ENCODE measurements at places on chromosomes 1 and 21.

DNA sequence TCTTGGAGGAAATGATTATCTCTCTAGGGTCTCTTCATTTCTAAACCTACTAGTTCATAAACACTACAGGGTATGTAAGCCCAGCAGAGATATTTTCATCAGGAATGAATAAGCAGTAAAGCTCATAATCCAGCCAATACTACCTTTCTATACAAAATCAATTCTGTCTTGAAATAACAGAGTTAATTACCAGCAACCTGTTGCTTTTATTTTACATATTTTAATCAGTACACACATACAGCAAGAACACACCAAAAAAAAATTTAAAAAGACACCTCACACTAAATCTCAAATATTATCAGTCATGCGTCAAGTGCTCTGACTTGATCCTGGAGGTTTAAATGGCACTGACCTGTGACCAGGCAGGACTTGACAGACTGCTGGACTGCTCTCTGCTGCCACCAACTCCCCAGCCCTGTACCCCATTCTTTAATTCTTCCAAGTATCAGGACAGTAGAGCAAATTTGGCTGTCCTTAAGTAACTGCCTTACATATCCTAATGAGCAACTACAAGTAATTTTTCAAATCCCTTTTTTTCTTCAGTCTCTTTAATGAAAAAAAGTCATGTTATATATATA, 98.5 kb downstream of the CDC42BPA start:
- DNase-seq, result no peak

GRCh38 chr1:42928859-42929258, 29.8 kb downstream of the SLC2A1 start:
- no peak for DNase-seq

DNA sequence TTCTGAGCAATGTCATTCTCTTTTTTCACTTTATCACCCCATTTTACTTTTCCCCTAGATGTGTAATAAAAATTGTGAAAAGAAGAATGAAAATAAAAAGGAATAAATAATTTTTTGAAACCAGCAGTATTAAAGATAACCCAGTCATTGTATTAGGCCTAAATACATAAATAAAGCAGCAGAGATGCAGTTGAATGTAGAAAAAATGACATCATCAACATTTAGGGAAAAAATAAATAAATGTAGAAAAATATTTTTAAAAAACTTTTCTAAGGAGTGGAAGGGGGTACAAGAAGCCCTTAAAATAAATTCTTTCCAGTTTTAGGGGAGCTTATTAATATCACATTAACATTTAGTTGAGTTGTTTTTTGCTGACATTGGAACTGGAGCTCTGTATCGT, 15.3 kb upstream of the ENAH start:
- DNase-seq, result no peak

DNA sequence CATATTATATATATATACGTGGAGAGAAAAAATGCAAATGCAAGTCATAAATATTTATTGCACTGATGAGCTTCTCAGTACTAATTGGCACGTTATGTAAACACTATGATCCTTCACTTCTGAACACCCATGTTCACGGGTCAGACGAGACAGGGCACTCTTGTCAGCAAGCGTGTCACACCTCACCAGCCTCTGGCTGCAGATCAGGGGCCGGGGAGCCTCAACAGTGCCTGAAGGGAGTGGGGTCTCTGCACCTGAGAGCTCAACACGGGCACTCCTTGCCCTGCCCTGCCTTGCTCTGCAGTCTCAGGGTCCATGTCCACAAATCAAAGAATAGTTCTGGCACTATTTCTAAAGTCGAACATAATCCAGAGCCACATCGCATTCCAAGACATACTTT, 409 bp upstream of the HIVEP3 start:
- no peak for DNase-seq

DNA sequence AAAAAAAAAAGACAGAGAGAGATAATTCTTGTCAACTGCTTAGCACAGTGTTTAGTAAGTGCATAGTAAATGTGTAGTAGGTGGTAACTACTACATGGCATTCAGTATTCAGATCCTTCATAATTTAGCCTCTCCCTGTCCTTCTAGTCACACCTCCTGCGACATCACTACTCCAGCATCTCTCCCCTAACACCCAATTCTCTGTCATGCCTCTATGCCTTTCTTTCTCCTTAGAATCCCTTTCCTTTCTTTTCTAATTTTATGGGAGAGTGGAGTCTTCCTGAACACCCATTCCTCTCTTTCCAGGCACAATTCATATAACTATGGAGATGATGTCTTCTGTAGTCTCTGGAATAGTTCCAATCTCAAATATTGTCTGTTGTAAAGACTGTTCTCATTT, 3.9 kb upstream of the VPS72 start:
- DNase-seq, result no peak

DNA sequence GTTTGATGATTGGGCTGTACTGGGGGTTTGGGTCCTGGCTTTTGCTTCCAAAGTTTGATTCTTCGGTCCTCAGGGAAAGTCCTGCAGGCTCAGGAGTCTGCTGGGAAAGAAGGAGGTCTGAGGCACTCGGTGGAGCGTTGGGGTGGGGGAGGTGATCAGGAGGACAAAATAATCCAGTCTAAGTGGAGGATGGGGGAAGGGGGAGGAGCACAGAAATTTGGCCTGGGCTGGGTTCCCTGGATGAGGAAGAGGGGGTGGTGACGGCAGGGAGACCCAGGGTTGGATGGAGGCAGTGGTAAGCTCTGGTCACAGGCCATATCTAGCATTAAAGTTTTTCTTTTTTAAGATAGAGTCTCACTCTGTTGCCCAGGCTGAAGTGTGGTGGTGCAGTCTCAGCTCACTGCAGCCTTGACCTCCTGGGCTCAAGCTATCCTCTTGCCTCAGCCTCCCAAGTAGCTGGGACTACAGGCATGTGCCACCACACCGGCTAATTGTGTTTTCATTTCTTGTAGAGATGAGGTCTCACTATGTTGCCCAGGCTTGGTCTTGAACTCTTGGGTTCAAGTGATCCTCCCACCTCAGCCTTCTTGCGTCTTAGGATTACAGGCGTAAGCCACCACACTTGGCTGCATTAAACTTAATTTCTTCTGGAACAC, 6.8 kb downstream of the SH2D2A start:
- no peak for DNase-seq

GRCh38 chr1:110774398-110774797, 98.5 kb upstream of the CD53 start:
- no peak for DNase-seq

DNA sequence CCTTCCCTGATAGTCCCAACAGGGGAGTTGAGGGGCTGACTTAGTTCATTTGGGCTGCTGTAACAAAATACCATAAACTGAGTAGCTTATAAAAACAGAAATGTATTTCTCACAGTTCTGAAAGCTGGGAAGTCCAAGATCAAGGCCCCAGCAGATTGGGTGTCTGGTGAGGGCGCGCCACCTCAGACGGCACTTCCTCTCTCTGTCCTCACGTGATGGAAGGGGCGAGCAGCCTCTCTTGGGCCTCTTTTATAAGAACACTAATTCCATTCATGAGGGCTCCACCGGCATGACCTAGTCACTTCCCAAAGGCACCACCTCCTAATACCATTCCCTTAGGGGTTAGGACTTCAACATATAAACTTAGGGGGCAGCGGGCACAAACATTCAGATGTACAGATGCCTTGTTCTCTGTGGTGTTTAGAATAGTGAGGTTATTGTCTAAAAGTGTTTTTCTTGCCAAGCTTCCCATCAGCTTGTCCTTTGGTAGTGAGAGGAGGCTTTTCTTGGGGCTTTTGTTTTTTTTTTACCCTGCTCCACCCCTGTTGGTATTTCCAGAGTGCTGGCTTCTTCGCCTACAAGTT, 20.3 kb downstream of the NIPAL3 start:
- no peak for DNase-seq

GRCh38 chr1:28123461-28123961, 35.1 kb upstream of the EYA3 start:
- no peak for DNase-seq

GRCh38 chr1:89277725-89278124, 5.1 kb upstream of the GBP5 start:
- DNase-seq, result no peak

DNA sequence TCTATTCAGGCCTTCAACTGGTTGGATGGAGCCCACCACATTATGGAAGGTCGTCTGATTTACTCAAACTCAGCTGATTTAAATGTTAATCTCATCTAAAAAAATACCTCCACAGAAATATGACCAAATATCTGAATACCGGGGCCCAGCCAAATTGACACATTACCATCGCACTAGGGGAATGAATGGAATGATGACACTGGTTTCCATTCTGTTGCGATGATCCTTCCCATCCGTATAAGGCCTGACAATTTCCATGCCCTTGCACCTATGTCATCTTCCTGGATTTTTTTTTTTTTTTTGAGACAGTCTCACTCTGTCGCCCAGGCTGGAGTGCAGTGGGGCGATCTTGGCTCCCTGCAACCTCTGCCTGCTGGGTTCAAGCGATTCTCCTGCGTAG, 397.5 kb downstream of the KIF26B start:
- DNase-seq, result no peak

GRCh38 chr21:27648560-27648959, 681.7 kb upstream of the ADAMTS5 start:
- DNase-seq, result no peak

- DNase-seq, result no peak
Observed at GRCh38 chr1:15402809-15403450, 6.8 kb upstream of the EFHD2 start.

GRCh38 chr1:222037720-222038119, 295.8 kb upstream of the DUSP10 start:
- no peak for DNase-seq

DNA sequence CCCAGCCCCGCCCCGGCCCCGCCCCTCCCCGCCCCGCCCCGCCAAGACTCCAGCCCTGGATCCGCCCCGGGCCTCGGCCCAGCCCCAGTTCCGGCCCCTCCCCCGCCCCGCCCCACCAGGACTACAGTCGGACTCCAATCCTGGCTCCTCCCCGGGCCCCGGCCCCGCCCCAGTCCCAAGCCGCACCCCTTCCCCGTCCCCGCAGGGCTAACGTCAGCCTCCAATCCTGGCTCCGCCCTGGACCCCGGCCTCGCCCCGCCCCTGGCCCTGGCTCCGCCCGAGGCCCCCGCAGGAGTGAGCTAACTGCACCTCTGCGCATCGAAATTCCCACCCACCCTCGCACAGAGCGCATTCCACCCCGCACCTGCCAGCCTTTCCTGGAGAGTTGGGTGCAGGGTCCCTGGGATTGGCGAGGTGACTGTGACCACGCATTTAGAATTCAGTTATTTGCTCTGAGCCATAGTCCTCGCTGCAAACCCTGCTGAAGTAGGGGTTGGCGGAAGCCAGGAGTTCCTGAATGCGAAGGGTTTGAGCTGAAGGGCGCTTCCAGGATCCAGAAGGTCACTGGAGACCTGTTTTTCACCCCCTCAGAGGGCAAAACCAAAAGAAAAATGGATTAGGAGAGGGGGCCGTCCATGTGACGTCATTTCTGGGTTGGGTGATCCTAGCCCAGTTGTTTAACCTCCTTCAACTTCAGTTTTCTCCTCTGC, 588 bp upstream of the IGSF8 start:
- peak; percentile 97 for DNase-seq

- no peak for DNase-seq
Observed at GRCh38 chr1:228060458-228061190, 21.9 kb upstream of the ARF1 start.

- no peak for DNase-seq
Observed at GRCh38 chr1:117188816-117189437, 21.8 kb downstream of the VTCN1 start.

GRCh38 chr1:9378801-9379200, 86.1 kb downstream of the SPSB1 start:
- DNase-seq, result no peak

DNA sequence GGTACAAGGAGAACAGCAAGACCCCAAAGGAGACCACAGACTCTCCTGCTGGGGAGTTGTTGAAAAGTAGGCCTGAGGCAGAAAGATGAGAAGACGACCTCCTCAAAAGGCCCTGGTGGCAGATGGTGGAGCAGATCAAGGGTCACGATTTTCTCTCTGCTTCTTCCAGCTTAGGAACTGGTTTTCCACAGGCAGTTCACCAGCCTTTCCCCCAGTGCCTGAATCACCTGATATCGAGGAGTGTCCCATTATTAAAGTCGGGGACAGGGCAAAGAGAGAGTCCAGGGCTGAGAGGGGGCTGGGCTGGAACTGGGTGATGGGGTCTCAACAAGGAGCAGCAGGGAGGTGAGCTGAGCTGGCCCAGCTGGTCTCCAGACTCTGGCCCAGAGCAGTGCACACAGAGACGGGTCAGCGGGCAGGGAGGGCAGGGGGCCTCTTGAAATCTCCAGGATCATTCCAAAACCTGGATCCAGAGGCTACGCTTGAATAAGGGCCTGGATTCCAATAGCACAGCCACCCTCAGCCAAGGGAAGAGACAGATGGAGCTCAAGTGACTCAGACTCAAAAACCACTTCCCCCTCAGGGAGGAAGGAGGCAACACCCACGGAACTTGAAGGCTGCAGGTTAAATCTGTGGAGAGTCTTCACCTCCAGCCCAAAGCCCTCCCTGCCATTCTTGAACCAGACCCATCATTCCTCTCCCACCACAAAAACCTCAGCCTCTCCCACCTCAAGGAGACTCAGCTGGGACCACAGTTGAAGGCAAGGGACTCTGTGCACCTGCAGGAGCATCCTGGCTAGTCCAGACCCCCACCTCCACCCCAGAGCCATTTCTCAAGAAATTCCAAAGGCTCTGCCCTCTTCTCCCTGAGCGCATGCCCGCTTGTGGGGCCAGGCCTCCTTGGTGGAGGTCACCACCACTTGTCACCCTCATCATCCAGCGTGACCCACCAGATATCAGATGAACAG, at the start of gene S100A5:
Gene S100A5, minus strand, starts transcription at position 541 of the 968 bp plus-strand sequence. CDS start 743 bp downstream, outside the sequence.
- DNase-seq, result no peak

DNA sequence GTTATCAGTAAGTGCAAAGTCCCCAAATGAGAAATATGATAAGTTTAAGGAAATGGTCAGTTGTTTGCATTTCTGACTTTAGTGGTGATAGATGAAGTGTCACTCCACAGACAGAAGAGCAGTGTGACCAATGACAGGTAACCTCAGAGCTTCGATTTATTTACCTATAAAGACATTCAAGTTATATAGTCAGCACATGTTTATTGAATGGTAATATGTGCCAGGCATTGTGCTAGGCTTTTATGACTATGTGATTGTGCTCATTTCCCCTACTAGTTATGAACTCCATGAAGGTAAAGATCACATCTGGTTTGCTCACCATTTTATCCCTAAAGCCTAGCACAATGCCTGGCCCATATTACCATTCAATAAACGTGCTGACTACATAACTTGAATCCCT, 222.4 kb downstream of the HHIPL2 start:
- no peak for DNase-seq

DNA sequence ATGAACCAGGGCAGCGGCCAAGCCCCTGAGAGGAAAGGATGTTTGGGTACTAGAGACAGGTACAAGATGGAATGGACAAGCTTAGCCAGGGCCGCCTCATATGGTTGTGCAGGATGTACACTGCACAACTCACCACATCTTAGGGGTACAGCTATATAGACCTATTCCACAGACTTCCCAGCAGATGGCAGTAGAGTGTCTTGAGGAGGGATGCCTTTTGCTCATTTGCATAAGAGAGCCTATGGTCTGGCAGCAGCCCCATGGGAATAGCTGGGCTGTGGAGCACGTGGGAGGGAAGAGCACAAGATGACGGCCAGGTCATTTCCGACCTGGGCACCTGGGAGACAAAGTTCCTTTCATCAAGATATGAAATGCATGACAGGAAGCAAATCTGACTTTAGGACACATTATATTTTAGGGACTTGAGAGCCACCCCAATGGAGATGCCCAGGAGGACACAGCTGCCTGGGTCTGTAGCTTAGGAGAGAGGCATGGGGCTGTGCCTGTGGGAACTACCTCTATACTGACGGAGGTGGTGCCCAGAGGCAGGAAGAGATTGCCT, 215.5 kb downstream of the KCNJ6 start:
- peak; percentile 58 for DNase-seq

GRCh38 chr1:17119076-17119772, at the start of gene PADI2:
Gene PADI2, minus strand, starts transcription at chr1:17119451. Its CDS starts 80 bp downstream, at chr1:17119371.
- peak; percentile 67 for DNase-seq

- DNase-seq, result no peak
Observed at GRCh38 chr1:84889437-84889836, 3.6 kb downstream of the LPAR3 start.

Data from endothelial cell (in vitro differentiated cells).